Activated CD4-positive, alpha-beta T cell treated with anti-CD3 and anti-CD28 coated beads, Interleukin-2, amount 50 U/mL, for 1 hour (primary cell): ENCODE measurements at places on chromosomes 4 and X.

- no peak for DNase-seq
Observed at GRCh38 chr4:90958256-90958895, 831.2 kb downstream of the CCSER1 start.

- no peak for DNase-seq
Observed at GRCh38 chrX:140821280-140821679, 111.7 kb downstream of the LINC00632 start.

GRCh38 chrX:150767475-150768131 lies 74.4 kb downstream of the MTMR1 start:
- no peak for DNase-seq

DNA sequence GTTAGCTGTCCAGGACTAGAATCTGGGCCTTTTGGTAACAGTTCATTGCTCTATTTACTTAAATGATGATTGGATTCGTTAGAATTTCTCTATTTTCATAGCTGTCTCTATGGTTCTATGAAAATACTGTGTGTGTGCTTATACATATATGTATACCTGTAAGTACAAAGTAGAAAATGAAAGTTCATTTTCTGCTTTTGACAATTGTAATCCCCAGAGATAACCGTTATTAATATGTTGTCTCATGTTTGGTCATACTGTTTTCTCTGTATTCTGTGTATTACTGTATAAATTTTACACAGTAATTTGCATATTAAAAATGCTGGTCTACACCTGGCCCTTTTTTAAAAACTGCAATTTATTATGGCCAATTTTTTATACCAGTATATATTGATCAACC lies 55.4 kb downstream of the CLCN3 start:
- DNase-seq, result no peak

- DNase-seq, result no peak
Observed at GRCh38 chrX:30615229-30615628, 37.7 kb upstream of the TASL start.

DNA sequence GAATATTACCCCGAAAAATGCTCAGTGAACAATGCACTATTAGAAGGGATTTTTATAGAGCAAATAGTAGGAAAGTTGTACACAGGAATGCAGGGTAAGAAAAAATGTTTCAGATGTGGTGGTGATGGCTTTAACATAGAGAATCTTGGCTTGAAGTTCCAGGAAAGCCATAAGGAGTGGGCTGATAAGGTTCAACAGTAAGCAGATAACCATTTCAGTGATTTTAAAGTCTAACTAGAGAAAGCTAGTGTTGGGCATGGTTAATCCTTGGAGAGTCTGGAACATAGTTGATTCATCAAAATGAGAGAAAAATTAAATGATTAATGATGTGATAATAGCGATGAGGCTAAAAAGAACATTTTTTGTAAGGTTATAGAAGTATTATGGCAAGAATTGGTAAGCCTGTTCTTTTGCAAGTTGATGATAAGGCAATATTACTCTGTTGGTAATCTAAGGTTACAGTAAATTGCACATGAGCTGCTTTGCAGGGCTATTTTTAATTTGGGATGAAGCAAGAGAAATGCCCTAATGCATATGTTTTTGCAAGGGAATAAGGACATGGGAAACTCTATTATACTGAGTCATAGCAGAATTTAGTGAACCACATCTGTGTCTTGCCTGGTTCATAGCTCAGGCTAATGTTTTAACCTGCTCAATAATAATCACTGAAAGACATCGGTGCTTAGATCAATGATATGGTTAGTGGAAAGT lies 44.3 kb downstream of the GALNTL6 start:
- no peak for DNase-seq

DNA sequence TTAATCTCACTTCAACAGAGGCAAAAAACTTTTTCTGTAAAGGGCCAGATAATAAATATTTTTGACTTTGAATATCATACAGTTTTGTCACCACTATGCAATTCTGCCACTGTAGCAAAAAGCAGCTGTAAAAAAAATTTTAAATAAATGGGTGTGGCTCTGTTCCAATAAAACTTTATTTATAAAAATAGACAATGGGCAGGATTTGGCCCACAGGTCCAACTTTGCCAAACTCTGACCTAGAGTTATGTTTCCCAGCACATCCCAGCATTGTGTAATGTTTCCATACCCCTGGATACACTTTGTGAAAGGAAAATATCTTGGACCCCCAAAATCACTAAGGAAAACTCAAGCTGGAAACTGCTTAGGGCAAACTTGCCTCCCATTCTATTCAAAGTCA lies 94.9 kb upstream of the USP38 start:
- DNase-seq, result no peak

DNA sequence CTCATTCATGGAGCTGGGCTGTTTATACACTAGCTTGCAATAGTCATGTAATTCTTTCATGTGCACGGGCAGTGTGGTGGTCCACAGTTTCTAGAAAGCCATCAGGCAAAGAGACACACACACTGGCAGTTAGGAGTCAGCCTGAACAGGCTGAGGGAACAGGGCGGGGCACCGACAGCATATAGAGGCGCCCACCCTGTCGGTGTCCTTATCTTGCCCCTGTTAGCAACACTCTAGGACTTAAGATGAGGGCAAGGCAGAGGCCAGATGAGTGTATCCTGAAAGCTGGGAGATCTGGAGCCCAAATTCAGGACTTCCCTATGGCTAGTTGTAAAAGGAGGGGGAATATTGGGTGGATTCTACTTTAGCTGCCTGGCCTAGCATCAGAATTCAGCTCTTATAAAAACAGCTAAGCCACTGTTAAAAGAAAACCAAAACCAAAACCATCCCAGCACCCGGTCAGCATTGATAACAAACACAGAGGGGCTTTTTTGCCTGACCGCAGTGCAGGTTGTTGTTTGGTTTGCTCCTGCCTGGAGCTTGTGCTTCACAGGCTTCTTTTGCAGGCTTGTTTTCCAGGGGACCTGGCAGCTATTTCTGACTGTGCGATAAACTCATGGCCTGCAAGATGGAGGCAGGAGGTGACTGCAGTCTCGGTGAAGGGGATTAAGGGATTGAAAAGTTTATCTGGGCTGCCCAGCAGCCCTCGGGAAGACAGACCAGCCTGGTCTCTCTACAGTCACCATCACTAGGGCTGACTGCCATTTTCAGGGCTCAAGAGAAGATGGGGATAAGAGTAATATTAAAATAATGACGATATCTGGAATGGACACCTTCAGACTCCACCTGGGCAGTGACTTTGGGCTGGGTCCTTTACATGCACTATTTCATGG lies 638.9 kb downstream of the MID1IP1 start:
- DNase-seq, result no peak

GRCh38 chr4:24470666-24471485 lies 113.5 kb downstream of the DHX15 start:
- DNase-seq, result peak; percentile 9

GRCh38 chr4:41039317-41039716 lies 175.0 kb downstream of the APBB2 start:
- no peak for DNase-seq

- no peak for DNase-seq
Observed at GRCh38 chr4:72567821-72568675, 973 bp downstream of the ADAMTS3 start.

GRCh38 chrX:46865281-46865680 lies 28.4 kb downstream of the RP2 start:
- DNase-seq, result no peak

DNA sequence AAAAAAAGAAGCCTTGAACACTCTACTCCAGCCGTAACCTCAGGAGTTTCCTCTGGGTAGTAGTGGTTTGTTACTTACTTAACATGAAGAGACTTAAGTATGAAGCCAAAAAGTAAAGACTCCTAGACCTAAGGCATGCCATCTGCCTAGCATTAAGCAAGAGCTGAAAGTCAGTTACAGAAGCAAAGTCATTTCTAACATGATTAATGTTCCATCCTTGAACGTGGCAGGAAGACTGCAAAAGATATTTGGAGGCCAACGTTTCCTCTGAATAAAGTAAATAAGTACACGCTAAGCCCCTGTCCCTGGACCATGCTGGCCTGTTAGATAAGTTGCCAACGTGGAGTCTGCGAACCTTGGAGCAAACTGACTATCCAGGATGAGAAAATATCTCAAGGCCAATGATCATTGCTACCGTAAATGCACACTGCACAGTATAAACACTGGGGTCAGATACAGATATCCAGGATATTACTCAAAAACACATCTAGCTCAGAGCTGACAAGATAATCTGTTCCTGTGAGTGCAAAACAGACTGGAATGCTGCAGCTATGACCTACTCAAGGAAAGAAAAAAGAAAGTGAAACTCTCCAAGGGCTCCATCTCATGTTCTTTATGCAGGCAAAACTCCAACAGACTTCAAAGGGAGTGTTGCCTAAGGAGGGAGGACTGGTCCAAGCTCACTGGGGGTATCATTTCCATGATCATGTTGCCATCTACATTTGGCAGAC lies 255.8 kb downstream of the COL25A1 start:
- no peak for DNase-seq

DNA sequence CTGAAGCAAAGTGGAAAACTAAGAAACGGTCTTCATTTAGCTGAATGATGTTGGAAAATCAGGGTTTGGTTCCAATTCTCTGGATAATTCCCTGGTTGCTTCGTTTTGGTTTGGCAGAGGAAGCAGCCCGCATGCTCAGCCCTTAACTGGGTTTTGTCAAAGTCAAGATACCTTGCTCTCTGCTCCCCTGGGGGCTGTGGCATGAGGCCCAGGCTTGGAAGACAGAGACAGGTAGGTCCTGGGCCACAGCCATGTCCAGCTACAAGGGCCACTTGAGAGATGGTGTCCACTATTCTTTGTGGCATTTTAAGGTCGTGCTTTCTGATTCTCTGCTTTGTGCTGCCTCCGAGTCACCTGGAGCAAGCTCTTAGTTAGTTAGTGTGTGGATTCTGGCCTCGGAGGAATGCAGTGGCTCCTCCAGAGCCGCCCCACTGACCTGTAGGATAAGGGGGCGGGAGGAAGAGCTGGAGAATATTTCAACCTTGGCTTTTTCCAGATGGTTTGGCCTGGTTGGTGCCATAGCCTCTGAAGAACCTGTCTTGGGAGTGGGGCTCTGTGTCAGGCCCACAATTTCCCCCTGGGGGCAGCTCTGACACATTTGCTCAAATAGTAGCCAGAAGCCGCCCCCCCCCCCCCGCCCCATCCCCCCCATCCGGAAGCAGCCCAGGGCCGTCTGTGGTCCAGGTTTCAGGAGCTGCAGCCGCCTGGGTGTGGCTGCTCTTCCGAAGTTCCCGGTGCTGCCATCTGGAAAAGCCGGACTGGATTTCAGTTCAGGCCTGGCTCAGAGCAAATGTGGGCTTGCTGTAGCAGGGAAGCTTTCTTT lies 147.1 kb downstream of the NHS start:
- DNase-seq, result no peak

- no peak for DNase-seq
Observed at GRCh38 chr4:131192318-131192717, 1956.8 kb upstream of the PCDH10 start.

- DNase-seq, result no peak
Observed at GRCh38 chr4:41160012-41160789, 54.1 kb downstream of the APBB2 start.

DNA sequence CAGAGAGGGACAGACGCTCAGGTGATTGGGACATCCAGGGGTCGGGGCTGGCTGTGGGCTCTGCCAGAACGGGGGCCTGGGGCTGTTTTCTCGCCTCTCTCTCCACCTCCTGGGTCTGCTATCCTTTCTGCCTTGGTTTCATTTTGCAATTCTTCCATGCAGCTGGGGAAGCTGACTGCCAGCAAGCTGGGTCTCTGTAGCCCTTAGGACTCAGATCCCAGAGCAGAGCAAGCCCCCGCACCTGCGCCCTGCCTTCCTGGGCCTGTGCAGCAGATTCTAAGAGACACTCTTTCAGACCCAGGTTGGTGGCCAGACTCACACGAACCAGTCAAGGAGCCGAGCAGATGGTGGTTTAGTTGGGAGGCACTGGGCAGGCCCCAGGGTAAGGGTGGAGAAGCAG lies 59.1 kb upstream of the GRPEL1 start:
- DNase-seq, result no peak

DNA sequence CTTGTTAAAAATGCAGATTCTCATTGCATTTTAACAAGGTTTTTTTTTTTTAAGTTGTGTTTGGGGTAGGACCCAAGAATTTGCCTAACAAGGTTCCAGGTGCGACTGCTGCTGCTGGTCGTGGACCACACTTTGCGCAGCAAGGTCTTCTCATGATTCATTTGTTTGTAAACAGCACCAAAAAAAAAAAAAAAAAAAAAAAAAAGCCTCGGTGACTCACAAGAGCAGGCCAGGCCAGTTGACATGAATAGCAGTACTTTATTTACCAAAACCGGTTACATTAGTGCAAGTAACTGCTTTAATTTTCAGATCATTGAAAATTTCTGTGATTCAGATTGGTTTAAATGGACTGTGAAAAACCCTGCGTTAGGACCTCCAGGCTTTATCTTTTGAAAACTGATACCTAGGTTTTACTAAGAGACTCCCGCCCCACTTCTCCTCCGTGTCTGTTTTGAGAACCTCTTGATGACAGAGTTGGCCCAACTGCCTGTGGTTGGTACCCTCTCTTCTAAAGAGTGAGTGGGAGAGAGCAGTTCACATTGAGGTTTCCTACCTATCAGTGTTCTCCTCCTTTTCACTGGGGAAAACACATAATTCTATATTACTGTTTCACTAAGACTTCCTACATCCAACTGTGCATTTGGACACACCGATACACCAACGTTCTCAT lies 86.2 kb downstream of the PHEX start:
- no peak for DNase-seq

- peak; percentile 67 for DNase-seq
Observed at GRCh38 chr4:15756361-15756861, 21.7 kb upstream of the CD38 start.

GRCh38 chr4:3872834-3873313 lies 106.7 kb downstream of the ADRA2C start:
- DNase-seq, result no peak

GRCh38 chr4:38620527-38621027 lies 43.4 kb upstream of the KLF3 start:
- no peak for DNase-seq

GRCh38 chr4:10590896-10591295 lies 93.7 kb downstream of the CLNK start:
- DNase-seq, result no peak

- DNase-seq, result no peak
Observed at GRCh38 chr4:109410776-109411175, 22.8 kb upstream of the SEC24B start.

DNA sequence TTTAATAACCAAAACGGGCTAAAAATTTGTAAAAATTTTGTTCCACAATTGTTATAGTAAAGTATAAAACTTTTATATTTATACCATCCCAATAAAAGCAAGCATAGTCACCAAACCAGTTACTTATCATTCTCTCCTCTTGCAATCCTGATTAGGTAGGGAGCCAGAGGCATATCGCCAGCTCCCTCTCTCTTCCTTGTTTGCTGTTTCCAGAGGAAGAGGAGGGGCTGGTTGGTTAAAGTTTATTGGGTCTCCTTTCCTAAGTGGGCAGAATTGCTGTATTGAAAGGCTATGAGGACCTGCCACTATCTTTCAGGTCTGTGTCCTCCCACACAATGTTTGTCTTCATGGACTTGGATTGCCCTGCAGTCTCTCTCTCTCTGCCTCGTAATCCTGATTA lies 29.6 kb upstream of the BBS12 start:
- no peak for DNase-seq
